Activated CD8-positive, alpha-beta memory T cell treated with anti-CD3 and anti-CD28 coated beads for 4 hours (primary cell): ENCODE measurements at places on chromosomes 12 and 14.

GRCh38 chr12:484096-484495 lies 24.4 kb downstream of the B4GALNT3 start:
- no peak for DNase-seq

GRCh38 chr14:90319173-90319572 lies 12.6 kb downstream of the NRDE2 start:
- DNase-seq: no peak

GRCh38 chr12:67881565-67881964 lies 107.7 kb upstream of the IFNG-AS1 start:
- no peak for DNase-seq

GRCh38 chr12:11958221-11959091 lies 112.3 kb upstream of the BCL2L14 start:
- no peak for DNase-seq

DNA sequence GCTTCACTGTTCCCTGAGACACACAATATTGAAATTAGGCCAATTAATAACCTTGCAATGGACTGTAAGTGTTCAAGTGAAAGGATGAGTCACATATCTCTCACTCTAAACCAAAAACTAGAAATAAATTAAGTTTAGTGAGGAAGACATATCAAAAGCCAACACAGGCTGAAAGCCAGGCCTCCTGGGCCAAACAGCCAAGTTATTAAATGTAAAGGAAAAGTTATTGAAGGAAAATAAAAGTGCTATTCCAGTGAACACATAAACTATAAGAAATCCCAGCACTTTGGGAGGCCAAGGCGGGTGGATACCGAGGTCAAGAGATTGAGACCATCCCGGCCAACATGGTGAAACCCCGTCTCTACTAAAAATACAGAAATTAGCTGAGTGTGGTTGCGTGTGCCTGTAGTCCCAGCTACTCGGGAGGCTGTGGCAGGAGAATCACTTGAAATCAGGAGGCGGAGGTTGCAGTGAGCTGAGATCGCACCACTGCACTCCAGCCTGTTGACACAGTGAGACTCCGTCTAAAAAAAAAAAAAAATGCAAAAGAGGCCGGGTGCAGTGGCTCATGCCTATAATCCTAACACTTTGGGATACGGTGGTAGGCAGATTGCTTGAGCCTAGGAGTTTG lies 10.4 kb upstream of the HEATR5A start:
- DNase-seq: no peak

DNA sequence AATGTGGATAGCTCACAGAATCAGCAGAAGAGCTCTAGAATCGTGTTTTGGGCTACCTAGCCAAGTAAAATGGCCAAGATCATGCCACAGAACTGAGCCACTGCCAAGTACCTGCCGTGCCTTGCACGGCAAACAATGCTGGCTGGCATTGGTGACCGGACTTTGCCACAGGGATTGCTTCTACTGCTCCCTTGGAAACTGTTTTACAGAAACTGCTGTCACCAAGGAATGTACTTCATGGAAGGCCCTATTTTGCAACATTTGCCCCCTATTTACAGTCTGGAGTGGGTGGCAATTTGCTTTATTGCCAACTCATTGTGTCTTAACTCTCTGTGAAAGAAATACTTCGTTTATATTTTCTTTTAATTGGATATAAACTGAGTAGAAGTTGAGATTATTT lies 49.0 kb downstream of the BORCS5 start:
- no peak for DNase-seq

- no peak for DNase-seq
These were observed 6.5 kb downstream of the OR6C74 start for GRCh38 chr12:55250944-55251343.
